ENCODE measurements at places on chromosomes 6 and 20. TPM values are rescaled to one million over a fixed set of nuclear protein-coding genes. Genes with fewer than 3 reads are reported as not detected.

GRCh38 chr6:72363844-72364740 lies 257.8 kb upstream of the KCNQ5 start:
- H3K36me3 ChIP-seq = no peaks in the 10 kb centered on the region
- no peak overlapping the region for H3K4me3 ChIP-seq
- no peak overlapping the region for H3K27ac ChIP-seq
- H3K27me3 ChIP-seq = peaks cover 17% of the 10 kb centered on the region
- no peak for DNase-seq

Gene BMP7
- 0.39 TPM for total RNA-seq

Gene NOP56
- 392 TPM for total RNA-seq

DNA sequence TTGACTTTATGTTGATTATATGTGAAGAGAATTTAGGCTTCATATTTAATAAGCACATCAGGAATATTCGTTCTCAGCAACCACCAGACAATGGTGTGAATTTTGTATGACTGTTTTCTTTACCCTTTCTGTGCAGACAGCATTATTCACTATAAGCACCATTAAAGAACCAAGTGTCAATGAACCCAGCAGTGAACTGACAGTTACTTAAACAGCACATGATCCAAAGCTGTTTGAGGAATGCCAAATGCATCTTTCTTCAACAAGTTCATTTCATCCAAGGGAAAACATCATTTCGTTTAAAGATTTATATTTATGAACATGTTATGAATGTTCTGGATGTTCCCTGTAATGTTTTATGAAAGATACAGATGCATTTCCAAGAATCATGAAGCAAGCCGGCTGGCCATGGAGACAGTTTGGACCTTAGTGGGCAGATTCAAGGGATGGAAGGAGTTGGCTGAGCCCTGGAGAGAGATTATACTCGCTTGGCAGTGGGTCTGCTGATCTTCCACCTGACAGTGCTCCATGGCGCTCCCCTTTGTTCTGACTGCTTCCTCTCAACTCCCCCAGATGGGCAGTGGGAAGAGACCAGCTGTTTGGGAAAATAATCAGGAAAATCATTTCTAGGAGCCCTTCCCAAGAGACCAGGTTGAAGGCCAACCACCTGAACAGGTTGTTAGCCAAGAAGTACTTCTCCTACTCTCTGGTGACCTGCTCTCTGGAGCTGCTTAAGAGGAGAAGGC lies 326.0 kb upstream of the RSPO3 start:
- H3K4me1 ChIP-seq = no peaks in the 10 kb centered on the region
- no peak overlapping the region for H3K27ac ChIP-seq
- H3K36me3 ChIP-seq = no peaks in the 10 kb centered on the region
- DNase-seq = no peak
- H3K27me3 ChIP-seq = no peaks in the 10 kb centered on the region
- no peak overlapping the region for H3K4me3 ChIP-seq

Gene SIRPD
- total RNA-seq = not detected

DNA sequence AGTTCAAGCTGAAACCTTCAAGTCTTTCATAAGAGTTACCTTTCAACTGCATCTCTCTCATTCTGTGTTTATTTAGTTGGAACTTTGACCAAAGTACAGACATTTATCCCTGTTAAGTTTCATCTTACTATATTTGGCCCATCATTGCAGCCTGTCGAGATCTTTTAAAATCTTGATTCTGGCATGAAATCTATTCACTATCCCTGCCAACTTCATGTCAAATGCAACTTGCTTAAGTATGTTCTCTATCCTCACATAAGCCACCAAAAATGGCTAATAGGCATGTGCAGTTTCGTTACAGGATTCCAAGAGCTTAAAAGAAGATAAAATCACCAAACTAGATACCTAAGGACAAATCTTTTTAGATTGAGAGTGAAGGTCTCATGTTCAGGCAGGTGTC lies 117.5 kb upstream of the KCNQ5 start:
- H3K36me3 ChIP-seq = no peaks in the 10 kb centered on the region
- no peak for DNase-seq
- no peaks in the 10 kb centered on the region for H3K4me1 ChIP-seq
- H3K4me3 ChIP-seq = no peak overlapping the region
- H3K27me3 ChIP-seq = peaks cover 16% of the 10 kb centered on the region

Gene ZNF831
- 9.0 TPM for total RNA-seq

Gene MCCD1
- total RNA-seq = not detected

- H3K27ac ChIP-seq = no peak overlapping the region
- H3K27me3 ChIP-seq = no peaks in the 10 kb centered on the region
- DNase-seq = no peak
- no peak overlapping the region for H3K4me3 ChIP-seq
- H3K36me3 ChIP-seq = peaks cover 5% of the 10 kb centered on the region
- H3K4me1 ChIP-seq = peaks cover 10% of the 10 kb centered on the region
Observed at GRCh38 chr6:161188547-161189465, 85.1 kb downstream of the AGPAT4 start.

DNA sequence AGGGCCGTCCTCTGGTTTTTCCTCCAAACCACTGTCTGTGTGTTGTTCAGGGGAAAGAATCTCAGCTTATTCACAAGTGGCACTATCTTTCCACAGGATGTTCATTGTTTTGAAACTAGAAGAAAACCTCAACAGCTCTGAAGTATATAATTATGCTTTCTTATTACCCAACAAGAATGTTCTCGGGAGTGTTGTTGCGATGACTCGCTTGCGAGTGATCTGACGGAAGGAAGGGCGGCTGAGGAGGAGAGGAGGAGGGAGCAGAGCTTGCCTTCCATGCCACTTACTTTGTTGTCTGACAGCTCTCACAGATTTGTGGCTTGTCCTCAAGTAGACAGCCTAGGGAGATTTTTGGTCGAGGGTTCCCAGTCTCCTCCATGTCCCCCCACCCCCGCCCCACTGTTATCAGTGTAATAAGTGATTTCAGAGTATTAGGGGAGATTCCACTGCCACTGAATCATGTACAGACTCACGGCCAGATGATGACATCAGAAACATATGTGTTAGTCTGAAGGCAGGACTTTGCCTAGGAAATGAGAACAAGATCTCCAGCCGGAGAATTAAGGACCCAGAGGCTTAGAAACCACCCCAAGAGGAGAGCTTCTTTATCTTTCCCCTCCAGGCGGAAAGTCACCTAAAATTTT lies 80.7 kb upstream of the CCN6 start:
- H3K27me3 ChIP-seq = no peaks in the 10 kb centered on the region
- H3K27ac ChIP-seq = peak overlapping the region; percentile 26
- peaks cover 3% of the 10 kb centered on the region for H3K36me3 ChIP-seq
- peak overlapping the region; percentile 67 for H3K4me3 ChIP-seq
- DNase-seq = peak; percentile 65
- H3K4me1 ChIP-seq = peaks cover 77% of the 10 kb centered on the region

Gene DDR1
- 11.6 TPM for total RNA-seq

Gene RNF182
- not detected for total RNA-seq

- no peaks in the 10 kb centered on the region for H3K36me3 ChIP-seq
- no peak overlapping the region for H3K27ac ChIP-seq
- H3K27me3 ChIP-seq = peaks cover 37% of the 10 kb centered on the region
- no peak for DNase-seq
Observed at GRCh38 chr6:704046-704445, 11.1 kb upstream of the EXOC2 start.

DNA sequence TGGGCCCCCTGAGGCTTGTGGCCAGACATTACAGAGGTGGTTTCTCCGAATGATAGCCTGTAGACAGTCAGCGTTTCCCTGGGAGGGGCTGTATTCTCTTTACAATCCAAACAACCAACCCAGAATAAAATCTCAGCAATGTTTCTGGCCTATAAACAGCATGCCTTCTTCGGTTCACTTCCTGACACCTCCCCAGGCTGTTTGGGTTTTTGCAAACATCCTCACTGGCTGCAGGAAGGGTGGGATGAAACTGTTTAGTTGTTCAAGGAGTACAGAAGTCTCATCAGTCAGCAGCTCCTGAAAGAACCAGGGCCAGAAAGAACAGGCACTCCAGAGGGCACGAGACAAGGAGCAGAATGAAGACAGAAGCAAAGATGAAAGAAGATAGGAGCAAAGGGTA lies 350.0 kb downstream of the QKI start:
- no peak for DNase-seq
- H3K4me3 ChIP-seq = no peak overlapping the region
- H3K36me3 ChIP-seq = no peaks in the 10 kb centered on the region
- peaks cover 33% of the 10 kb centered on the region for H3K27me3 ChIP-seq

DNA sequence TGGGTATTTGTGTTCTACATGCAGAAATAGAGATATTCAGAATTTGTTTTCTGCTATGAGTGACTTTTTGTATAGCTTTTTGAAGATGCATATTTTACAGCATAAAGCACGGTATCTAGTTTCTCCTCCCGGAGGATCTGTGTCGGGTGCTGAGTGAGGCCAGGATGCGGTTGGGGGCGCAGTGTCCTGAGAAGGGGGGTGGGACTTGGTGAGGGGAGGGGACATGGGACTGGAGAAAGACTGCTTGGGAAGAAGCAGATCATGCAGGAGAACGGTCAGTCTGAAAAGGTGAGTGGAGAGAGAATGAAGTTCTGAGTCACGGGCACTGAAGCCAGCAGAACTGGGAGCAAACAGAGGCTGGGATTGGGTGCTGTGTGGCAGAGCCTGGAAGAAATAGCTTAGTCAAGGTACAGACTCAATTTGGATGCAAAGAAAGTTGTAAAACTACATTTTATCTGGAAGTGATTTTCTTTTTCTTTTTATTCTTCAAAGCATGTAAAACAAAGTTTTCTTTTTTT lies 44.0 kb downstream of the STX11 start:
- H3K36me3 ChIP-seq = peaks cover 11% of the 10 kb centered on the region
- no peak overlapping the region for H3K27ac ChIP-seq
- no peaks in the 10 kb centered on the region for H3K27me3 ChIP-seq
- peaks cover 11% of the 10 kb centered on the region for H3K4me1 ChIP-seq

DNA sequence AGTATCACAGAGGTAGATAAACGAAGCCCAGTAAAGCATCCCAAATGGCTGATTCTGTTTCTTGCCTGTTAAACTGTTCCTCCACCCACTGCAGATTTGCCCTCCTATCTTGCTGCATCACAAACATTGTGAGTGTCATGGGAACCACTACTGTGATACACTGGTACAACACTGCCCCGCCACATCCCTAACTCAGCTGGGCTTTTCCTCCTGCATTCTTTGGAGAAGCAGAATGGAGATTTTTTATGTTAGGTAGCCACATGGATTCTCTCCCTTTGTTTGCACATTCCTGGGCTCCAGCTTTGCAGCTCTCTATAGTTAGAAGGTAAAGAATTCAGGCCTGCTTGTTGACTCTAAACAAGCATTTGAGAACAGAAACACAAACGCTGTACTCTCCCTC lies 234.1 kb downstream of the TMEM242 start:
- DNase-seq = no peak
- no peak overlapping the region for H3K4me3 ChIP-seq

DNA sequence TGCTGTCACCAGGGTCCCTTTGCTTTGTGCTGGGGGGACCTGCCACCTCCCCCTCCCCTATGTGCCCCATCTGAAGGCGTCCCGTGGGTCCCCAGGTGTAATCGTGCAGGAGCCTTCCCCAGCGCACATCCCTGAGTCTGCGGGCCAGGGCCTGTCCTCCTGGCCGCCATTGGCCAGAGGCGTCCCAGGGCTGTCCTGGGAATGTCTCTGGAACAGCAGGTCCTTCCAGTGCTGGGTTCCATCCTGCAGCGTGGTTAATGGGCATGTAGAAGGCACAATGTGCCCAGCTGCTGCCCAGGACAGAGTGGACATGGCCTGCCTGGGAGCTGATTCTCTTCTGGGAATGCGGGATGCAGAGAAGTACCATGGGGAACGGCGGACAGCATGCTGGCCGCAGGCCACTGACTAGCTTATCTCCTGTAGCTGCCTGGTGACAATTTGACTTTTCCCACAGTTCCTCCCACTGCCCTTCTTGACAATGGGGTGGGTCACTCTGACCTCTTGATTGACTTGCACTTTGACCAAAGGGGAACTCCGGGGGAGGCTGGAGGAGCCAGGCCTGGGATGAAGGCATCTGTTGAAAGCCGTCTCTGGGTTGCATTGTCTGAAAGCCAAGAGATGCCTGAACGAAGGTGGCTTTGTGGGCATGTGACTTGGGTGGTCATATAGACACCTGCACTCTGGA lies 64.0 kb downstream of the CTCFL start:
- no peaks in the 10 kb centered on the region for H3K27me3 ChIP-seq
- no peak overlapping the region for H3K4me3 ChIP-seq
- no peaks in the 10 kb centered on the region for H3K4me1 ChIP-seq
- no peak for DNase-seq
- no peak overlapping the region for H3K27ac ChIP-seq

DNA sequence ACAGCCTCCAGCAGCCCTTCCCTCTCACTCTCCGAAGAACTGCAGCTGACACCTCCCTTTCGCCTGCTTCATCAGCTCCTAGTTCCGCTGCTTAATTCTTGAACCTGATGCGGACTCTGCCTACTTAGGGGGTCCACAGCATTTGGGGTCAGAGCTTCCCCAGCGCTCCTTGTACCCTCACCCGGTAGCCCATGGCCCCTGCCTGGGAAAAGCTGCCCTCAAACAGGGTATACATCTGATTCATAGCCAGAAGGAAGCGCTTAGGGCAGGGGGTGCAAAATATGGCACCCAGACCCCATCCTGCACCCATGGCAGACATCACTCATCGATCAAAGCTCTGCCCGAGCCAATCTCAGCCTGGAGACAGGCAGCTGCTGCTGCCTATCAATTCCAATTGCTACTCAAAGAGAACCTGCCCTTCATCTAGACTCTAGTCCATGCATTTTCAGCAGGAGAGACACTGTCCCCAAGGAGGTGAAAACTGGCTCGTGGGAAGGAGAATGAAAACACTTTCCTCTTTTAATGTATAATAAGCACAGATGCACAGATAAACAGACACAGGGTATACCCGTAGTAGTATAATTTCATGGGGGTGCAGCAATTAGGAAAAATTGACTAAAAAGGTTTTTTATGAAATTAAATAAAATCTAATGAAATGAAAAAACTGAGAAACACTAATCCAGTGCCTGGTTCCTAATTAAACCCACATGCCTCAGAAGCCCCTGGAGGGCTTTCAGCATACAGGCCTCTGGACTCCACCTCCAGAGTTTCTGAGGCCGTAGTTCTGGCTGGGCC lies 194.8 kb downstream of the PREX1 start:
- H3K27me3 ChIP-seq = no peaks in the 10 kb centered on the region
- no peak overlapping the region for H3K4me3 ChIP-seq
- no peaks in the 10 kb centered on the region for H3K4me1 ChIP-seq
- peaks cover 13% of the 10 kb centered on the region for H3K36me3 ChIP-seq

- no peak overlapping the region for H3K27ac ChIP-seq
- DNase-seq = no peak
- no peaks in the 10 kb centered on the region for H3K36me3 ChIP-seq
- no peak overlapping the region for H3K4me3 ChIP-seq
- peaks cover 15% of the 10 kb centered on the region for H3K27me3 ChIP-seq
Observed at GRCh38 chr20:13840093-13840465, 55.3 kb downstream of the NDUFAF5 start.

DNA sequence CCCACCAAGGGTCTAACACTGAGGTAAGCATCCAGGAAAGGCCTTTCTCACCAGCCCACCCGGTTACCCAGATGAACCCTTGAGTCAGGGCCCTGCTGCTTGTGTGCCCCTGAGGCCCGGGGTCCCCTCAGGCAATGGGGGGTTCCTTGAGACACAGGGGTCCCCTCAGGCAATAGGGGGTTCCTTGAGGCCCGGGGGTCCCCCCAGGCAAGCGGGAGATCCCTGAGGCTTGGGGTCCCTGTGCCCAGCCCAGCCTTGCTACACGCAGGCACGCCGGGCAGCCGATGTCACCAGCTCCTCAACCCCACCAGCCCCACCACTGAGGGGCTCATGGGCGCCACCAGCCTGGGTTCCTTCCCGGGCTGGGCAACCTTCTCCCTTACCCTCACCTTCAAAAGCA lies 247.2 kb downstream of the TTLL2 start:
- H3K4me1 ChIP-seq = no peaks in the 10 kb centered on the region
- no peak overlapping the region for H3K4me3 ChIP-seq
- no peak for DNase-seq
- H3K27me3 ChIP-seq = peaks cover under 1% of the 10 kb centered on the region
- no peaks in the 10 kb centered on the region for H3K36me3 ChIP-seq

Gene ENPP5
- total RNA-seq = 0.16 TPM
